ENCODE measurements at places on chromosomes 6 and 20.

GRCh38 chr6:134049176-134049575 is 3.2 kb downstream of the SLC2A12 start:
- no peak for DNase-seq

GRCh38 chr6:112018619-112019416 is 35.1 kb upstream of the CCN6 start:
- no peak for DNase-seq

- DNase-seq = no peak
Observed at GRCh38 chr6:79375635-79376337, 141.3 kb upstream of the HMGN3 start.

- no peak for DNase-seq
Observed at GRCh38 chr20:46111028-46111835, 6.9 kb upstream of the CD40 start.

- no peak for DNase-seq
Observed at GRCh38 chr6:129015721-129016120, 132.8 kb downstream of the LAMA2 start.

GRCh38 chr20:58436868-58437645 is 48.0 kb downstream of the VAPB start:
- DNase-seq = no peak

- no peak for DNase-seq
Observed at GRCh38 chr20:45299786-45300185, 6.9 kb upstream of the RBPJL start.

GRCh38 chr6:43715056-43715788 is 27.6 kb upstream of the MRPS18A start:
- DNase-seq = no peak

GRCh38 chr20:57808264-57809070 is 98.7 kb upstream of the PMEPA1 start:
- DNase-seq = no peak

DNA sequence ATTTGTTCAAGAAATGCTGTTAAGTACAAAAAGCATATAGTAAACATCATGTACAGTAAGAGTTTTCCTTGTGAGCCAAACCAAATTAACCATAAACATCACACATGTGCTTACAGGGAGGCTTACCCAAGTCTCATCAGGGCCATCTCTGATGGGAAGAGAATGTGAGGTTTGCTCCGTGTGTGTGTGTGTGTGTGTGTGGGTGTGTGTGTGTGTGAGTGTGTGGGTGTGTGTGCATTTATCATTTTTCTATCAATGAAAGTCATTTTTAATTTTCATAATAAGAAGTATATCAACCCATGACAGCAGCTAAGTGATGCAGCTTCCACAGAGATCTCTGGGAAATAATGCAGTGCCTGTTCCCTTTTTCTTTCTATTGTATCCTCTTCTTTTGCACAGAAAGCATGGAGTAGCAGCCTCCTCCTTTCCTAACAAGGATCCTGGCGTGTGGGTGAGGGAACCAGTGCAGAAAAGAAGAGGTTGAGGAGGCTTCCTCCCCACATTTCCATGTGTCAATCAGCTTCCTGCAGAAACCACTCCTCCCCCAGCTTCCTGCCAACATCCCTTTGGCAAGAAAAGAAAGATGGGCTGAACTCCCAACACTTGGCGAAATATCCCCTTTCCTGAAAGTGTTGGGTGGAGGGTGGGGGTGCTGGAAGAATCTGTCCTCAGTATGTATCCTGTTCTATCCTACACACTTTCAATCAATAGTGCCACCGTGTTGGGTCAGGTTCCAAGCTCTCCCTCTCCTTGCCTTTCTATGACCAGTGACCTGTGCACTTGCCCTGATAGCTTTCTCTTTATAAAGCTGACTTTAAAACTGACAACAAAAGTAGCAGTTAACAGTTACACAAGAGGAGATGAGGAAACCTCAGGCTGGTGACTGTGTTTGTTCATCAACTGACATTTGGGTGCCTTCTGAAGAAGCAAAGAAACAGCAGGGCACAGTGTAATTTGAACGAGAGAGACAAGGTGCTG is 251.8 kb upstream of the CITED2 start:
- no peak for DNase-seq

- DNase-seq = no peak
Observed at GRCh38 chr20:33833333-33833732, 22.2 kb downstream of the CHMP4B start.

- no peak for DNase-seq
Observed at GRCh38 chr6:35343092-35343834, 905 bp downstream of the PPARD start.

DNA sequence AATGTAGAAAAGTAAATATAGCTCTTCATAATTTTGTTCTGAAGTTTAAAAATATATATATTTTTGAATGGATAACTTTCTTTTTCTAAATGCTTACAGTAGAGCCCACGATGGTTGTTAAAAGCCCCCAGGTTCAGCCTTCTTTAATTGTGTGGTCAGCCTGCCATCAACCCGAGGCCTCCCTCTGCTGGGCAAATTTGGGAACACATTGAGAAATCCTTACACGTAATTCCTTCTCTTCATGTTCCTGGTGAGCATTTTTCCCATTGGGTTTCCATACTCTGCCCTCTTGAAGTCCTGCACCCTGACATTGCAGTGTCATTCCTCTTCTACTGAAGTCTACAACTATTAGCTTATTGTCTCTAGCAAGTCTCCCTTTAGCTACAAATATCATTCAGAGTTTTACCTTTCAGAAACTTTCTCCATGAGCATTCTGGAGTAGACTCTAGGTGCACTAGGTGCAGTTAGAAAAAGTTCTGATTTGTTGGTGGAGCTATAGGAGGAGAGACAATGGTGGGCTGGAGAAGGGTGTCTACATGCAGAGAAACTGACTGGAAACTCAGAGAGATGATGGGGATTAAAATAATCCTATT is 40.6 kb downstream of the TRIM38 start:
- no peak for DNase-seq
